Iris pigment epithelial cell (primary cell): ENCODE measurements at places on chromosomes 2 and 18.
A peak's percentile ranks its signal among the peaks of the same experiment; 100 is the strongest.

GRCh38 chr2:96823198-96823597 lies 7.1 kb downstream of the CNNM3 start:
- no peak for DNase-seq

DNA sequence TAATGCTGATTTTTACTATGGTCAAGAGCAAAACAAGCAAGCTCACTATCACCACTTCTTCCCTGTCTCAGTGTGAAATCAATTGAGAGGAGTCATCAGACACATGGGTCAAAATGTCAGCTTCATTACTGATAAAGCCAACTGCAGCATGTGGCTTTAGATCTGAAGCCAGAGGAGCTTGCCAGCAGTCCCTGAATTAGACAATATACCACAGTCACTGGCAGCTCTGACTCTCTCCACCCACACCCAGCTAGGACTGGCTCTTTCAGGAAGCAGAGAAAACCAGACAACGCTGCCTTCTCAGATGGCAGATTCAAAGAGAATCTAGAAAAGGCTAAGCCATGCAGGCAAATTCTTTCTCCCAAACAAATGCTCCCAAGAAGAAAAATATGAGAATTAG lies 20.0 kb upstream of the ASB18 start:
- no peak for DNase-seq

- no peak for DNase-seq
These were observed 108.3 kb downstream of the SPTBN1 start for GRCh38 chr2:54564439-54564838.

- no peak for DNase-seq
These were observed 76.4 kb upstream of the BCL11A start for GRCh38 chr2:60629801-60630385.

DNA sequence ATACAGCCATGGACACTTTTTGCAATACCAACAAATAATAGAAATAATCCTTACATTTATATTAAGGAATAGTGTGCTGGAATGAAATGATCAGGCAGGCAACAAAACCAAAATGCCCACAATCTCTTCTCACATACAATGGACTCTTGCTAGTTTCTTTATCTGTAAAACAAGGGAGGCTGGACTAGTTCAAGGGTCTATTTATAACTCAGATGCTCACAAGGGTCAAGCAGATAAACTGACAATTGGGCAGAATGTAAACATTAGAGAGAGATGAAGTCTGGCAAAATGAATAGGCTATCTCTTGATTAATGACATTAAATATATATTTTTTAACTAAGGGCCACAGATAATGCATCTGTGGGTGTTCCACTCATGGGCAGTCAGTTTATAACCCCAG lies 11.4 kb downstream of the PPIL3 start:
- DNase-seq: no peak

DNA sequence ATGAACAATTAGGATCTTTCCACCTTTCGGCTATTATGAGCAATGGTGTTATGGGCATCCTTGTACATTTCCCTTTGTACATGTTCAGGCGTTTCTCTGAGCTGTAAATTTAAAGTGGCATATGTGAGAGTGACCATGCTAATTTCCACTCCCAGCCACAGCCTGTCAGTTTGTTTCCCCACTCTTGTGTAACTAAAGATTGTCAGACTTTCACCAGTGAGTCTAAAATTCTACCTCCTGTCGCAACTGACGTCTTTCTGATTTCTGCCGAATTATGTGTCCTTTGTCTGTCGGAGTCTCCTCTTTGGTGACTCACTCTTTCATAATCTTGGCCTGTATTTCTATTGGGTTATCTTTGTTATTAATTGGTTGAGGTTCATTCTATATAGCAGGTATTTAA lies 50.7 kb downstream of the TRAPPC12 start:
- DNase-seq: peak; percentile 79

- peak; percentile 44 for DNase-seq
These were observed 10.3 kb upstream of the FTCDNL1 start for GRCh38 chr2:199861132-199861774.

DNA sequence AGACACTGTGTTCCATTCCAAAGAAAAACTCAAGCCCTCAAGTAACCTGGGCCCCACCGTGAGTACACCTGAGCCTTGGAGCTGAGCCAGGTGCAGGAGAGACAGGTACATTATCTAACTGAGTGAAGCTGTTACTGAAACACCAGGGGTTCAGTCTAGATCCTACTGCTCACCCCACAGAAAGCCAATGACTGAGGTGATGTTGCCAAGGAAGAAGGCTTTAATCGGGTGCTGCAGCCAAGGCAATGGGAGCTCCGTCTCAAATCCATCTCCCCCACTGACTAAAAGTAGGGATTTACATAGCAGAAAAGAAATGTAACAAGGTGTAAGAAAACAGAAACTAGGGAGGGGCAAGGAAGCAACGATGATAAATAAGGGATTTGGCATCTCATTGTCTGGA lies 15.2 kb upstream of the SLC14A1 start:
- DNase-seq: no peak
